Stimulated activated CD8-positive, alpha-beta memory T cell treated with anti-CD3 and anti-CD28 coated beads, Interleukin-4, amount 100 ng/mL, for 4 hours (primary cell): ENCODE measurements at places on chromosomes 16 and 17.

DNA sequence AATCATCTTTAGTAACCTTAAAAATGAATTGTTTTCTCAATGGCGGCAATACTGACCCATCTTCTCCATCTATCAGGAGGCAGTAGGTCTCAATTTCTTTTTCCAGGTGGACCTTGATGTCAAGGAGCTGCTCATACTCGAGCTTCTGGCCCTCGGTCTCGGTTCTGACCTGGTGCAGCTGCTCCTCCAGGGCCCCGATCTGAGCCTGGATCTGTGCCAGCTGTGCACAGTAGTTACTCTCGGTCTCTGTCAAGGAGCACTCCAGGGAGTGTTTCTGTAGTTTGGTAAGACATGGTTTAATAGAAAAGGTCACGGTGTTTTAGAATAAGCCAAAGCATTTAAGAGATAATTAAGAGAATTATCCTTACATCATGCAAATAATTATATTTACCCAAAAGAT, 4.9 kb downstream of the KRT27 start:
- DNase-seq, result no peak

GRCh38 chr17:7440113-7440833, 961 bp downstream of the FGF11 start:
- DNase-seq, result no peak

DNA sequence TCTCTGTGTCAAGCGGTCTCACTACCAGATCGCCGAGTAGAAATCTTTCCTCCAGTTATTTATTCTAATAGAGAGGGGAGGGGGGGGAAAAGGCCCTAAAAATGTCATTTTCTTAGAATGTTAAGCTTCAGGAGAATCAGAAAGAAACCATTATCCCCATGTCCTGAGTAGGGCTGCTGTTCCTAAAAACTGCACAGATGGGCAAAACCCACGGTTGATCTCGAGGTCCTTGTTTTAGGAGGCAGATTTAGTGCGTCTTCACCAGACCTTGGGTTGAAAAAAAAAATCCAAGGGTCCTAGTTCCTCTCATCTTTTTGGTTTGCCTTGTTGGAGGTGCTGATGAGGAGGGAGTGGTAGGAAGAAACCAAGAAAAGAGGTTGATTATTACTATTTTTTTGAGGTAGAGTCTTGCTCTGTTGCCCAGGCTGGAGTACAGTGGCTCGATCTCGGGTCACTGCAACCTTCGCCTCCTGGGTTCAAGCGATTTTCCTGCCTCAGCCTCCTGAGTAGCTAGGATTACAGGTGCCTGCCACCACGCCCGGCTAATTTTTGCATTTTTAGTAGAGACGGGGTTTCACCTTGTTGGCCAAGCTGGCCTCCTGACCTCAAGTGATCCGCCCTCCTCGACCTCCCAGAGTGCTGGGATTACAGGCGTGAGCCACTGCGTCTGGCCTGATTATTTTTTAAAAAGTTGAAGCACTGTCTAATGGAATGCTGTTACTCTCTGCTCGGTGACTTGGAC, 1.4 kb downstream of the CBFB start:
- DNase-seq, result no peak

- no peak for DNase-seq
These were observed 338.1 kb downstream of the SEC14L1 start for GRCh38 chr17:77478899-77479298.

GRCh38 chr17:68576811-68577496, 24.2 kb downstream of the FAM20A start:
- DNase-seq, result no peak

DNA sequence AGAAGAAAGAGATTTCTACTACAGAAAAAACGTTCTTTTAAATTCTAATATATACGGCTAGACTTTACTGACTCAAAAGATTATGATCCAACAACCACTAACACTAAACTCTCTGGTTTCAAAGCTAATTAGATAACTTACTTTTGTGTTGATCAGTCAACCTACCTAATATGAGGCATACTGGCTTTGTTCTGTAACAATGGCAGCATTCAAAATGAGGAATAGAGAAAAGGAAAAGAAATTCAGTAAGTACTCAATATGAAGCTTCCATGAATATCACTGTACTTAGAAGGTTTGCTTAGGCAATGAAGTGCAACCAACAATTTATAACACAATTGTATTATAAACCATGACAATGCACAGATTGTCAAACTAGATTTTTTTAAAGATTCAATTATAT, 430.5 kb upstream of the PMFBP1 start:
- no peak for DNase-seq

DNA sequence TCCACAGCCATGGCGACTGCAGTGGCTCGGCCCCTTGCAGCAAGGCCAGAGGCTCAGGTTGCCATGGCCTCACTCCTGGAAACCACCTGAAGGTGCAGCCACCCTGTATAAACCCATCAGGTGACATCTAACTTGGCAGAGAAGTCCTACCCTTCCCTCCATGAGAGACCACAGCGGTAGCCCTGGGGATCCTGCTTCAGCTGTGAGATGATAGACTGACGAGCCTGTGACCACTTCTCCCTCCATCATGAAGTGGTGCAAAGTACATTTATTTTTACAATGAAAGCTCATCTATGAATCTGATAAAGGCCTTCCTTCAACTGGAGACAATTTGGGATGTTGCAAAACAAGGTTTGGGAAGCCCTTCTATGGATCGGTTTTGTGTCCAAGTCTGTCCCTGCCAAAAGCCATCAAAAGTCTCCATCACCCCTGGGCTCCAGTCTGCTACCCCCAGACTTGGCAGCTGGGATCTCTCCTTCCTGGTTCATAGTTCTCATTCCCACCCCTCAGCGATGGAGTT, 1.8 kb downstream of the ZACN start:
- no peak for DNase-seq

GRCh38 chr16:57479205-57479975, 6.9 kb downstream of the DOK4 start:
- DNase-seq, result no peak

DNA sequence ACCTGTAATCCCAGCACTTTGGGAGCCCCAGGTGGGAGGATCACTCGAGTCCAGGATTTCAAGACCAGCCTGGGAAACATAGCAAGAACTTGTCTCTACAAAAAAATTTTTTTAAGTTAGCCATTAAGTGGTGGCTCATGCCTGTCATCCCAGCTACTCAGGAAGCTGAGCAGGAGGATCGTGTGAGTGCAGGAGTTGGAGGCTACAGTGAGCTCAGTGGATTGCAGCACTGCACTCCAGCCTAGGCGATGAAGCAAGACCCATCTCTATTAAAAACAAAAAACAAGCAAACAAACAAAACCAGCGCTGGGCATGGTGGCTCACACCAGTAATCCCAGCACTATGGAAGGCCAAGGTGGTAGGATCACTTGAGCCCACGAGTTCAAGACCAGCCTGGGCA, 38.0 kb downstream of the HEATR3 start:
- no peak for DNase-seq

DNA sequence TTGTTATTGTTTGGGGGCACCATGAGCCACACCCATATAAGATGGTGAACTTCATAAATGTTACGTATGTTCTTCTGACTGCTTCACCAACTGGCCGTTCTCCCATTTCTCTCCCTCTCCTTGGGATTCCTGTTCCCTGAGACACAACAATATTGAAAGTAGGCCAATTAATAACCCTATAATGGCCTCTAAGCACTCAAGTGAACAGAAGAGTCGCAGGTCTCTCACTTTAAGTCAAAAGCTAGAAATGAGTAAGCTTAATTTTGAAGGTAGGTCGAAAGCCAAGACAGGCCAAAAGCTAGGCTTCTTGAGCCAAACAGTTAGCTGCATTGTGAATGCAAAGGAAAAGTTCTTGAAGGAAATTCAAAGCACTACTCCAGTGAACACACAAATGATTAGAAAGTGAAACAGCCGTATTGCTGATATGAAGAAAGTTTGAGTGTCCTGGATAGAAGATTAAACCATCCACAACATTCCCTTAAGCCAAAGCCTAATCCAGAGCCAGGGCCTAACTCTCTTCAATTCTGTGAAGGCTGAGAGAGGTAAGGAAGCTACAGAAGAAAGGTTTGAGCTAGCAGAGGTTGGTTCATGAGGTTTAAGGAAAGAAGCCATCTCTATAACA, 25.8 kb downstream of the HLF start:
- DNase-seq, result no peak

- no peak for DNase-seq
These were observed 224.9 kb downstream of the CA10 start for GRCh38 chr17:51933647-51934046.

- no peak for DNase-seq
These were observed 7.3 kb downstream of the DLX4 start for GRCh38 chr17:49976163-49976827.

- no peak for DNase-seq
These were observed 206.8 kb upstream of the SDK2 start for GRCh38 chr17:73851091-73851490.
